Stimulated activated CD4-positive, alpha-beta T cell treated with anti-CD3 and anti-CD28 coated beads, Interleukin-15, amount 100 ng/mL, for 48 hours (primary cell): ENCODE measurements at places on chromosomes 4 and X.

GRCh38 chr4:161254375-161254774 lies 909.4 kb downstream of the FSTL5 start:
- no peak for DNase-seq

GRCh38 chr4:169266661-169267060 lies 4.1 kb downstream of the SH3RF1 start:
- no peak for DNase-seq

- no peak for DNase-seq
Measured at GRCh38 chrX:29962061-29962460, 253.3 kb upstream of the MAGEB2 start.

- DNase-seq = no peak
Measured at GRCh38 chrX:76520273-76521054, 93.0 kb downstream of the MAGEE1 start.

GRCh38 chr4:9996319-9997110 lies 24.8 kb downstream of the SLC2A9 start:
- no peak for DNase-seq
